ENCODE measurements at places on chromosomes 1 and 21. TPM values are rescaled to one million over a fixed set of nuclear protein-coding genes. Genes with fewer than 3 reads are reported as not detected.

DNA sequence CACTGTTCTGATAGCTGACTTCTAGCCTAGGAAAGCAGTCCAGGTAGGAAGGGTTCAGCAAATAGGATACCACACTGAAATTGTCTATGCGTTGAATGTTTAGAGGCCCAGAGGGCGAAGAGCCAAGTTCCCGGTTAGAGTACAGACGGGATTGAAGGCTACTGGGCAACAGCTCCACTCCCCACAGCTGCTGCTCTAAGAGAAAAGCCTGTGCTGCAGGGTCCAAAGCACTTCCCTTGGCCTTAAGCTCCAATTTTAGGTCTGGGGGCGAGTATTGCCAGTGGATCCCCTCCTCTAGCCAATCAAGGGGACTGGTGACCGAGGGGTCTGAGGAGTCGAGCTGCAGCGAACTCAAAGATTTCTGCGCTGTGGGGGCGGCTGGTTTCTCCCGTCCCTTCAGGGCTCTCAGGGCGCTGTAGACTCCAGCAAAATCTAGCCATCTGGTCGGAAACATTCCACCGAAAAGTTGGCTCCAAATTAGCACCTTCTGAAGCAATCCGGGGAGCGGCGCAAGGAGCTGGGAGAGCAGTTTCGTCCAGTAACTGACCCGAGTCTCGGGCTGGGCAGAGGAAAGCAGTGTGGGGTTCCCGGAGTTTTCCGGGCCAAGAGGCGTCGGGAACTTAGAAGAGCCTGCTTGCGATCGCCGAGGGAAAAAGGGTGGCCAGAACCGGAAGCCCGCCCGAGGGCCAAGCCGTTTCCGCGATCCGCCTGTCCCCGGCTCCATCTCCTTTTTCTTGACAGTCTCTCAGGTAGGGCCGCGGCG is 748 bp downstream of the PPP1R15B start:
- DNase-seq, result no peak

GRCh38 chr1:229853751-229854150 is 213.3 kb upstream of the GALNT2 start:
- no peak for DNase-seq

DNA sequence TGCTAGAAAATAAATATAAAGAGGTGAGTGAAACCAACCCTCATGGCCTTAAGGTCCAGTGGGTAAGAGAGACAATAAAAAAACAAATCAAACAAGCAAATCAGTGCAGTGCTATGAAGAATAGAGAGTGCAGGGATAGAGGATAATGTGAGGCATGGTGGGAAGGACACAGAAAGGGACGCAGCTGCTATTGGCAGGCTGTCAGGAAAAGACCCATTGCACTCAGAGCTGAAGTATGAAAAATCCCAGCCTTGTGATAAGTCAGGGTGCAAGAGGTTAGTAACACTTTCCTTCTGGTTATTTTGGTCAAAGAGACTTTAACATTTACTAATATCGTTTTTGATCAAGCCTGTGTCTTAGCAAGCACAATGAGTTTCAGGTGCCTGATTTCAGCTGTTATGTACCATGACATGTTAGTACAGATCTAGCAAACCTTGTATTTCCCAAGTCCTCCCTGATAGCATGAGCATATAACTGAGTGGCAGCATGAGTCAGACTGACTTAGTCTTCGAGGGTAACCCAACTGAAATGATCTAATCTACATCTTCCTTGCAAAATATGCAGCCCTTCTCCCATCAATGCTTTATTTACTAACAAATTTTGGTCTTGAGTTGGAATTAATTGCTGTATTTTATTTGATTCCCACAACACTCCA is 31.7 kb downstream of the CHML start:
- DNase-seq, result no peak

The PTGS2 gene
- total RNA-seq, result 8.7 TPM

DNA sequence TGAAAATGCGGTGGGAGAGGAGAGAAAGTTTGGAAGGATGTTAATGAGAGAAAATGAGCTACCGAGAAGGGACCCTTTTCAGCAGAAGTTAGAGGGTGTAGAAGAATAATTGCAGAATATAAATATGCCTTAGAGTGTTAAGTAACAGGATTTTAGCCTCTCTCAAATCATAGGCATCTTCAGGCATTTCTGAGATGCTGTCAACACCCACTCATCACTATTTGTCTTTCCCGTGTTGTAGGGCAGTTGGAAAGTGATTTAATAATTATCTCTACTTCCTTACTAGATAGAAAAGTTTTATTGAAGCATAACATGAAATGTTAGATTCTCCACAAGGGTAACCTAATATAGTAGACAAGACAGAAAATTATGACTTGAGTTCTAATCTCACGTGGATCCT is 96.4 kb upstream of the RGS4 start:
- DNase-seq, result no peak

DNA sequence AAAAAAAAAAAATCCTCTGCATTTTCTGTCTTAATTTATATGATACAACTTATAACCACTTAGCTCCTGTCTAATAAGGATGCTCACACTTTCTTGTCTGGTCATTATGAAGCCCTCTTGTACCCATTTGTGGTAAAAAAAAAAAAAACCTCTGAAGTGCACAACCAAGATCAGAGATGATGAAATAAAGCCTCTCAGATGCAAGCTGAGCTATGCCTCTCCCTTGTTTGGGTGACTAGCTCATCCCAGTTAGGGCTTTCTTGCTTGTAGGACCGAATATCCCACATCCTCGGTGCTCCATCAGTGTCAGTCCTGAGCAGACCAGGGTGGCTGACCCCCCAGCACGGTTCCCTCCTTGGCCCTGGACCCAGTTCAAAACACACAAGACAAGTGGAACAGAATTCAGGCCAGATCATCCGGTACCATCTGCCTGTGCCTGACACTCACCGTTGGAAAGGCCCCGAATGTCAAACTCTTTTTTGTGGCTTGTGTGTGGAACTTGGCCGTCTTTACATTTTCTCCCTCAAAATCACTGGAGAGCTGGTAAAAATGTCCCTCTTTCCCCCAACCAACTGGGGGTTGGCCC is 6.3 kb upstream of the SELENON start:
- DNase-seq, result no peak
